ENCODE measurements at places on chromosomes 3 and 15. TPM values are rescaled to one million over a fixed set of nuclear protein-coding genes. Genes with fewer than 3 reads are reported as not detected.

RASGRF1 gene
- 1.1 TPM for total RNA-seq

DNA sequence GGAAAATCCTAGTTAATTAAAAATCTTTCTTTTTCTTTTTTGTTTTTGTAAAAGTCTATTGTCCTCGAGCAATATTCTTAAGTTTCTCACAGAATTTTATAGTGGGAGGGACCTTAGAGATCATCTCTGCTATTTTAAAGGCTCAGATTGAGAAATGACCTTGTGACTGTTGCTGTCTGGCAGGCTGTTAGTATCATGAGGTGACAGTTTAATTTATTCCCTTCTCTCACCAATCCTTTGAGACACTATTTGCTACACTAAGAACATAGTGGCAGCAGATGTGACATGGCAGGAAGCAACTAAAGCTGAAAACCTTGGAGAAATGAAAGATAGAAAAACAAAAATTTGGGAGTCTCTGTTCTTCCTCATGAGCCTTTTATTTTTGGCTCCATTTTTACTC, 24.9 kb downstream of the APPL1 start:
- no peak for DNase-seq

GRCh38 chr3:151318313-151318712, 1.7 kb upstream of the GPR87 start:
- no peak for DNase-seq

DNA sequence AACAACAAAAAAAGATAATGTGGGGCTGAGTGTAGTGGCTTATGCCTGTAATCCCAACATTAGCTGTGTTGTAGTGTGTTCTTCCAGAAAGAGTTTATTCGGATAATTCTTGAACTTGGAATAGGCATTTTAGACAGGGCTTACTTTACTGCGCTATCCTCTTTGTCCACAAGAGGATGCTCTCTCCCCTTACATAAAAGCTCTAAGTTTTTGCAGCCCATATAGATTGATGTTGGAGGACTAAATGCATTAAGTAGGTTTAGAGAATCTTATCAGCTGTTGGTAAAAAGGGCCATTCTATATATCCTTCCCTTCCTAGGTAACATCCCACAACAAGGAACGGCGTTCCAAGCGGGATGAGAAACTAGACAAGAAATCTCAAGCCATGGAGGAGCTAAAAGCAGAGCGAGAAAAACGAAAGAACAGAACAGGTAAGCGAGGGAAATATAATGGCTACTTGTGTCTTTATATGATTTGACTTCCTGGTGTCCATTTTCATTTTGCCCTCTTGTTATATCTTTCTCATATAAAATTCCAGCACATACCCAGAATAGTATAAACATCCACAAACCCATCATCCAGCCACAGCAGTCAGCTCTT, 27.8 kb upstream of the ITPKA start:
- no peak for DNase-seq

DNA sequence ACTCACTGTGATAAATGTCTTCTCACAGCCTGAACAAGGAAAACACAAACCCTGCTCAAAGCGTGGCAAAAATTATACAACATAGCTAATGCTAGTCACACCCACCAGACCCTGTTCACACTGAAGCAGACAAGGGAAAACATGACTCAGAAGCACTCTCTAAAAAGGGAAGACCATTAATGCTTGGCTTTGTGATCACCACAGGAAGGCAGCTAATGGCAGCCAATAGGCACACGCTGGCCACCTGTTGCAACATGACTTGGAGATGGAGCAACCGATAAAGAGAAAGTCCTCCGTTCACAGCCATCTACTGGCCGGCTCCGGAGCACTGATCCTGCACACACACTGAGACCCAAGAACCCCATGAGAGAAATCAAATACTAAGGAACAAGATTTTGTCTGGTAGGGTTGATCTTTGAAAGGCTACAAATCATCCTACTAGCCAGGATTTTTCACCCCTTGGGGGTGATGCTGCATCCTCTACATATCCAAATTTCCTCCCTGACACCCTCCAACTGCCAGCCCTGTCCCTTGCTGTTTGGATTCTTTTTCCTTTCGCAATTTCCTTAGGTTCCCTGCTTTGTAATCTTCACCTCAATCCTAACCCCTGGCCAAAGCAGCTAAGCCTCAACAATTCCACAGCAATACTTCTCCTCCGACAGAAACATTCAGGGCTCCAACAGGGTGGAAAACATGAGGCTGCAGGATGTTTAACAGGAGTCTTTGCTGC, 3.2 kb downstream of the ZXDC start:
- peak; percentile 21 for DNase-seq

SCN5A gene
- not detected for total RNA-seq

DNA sequence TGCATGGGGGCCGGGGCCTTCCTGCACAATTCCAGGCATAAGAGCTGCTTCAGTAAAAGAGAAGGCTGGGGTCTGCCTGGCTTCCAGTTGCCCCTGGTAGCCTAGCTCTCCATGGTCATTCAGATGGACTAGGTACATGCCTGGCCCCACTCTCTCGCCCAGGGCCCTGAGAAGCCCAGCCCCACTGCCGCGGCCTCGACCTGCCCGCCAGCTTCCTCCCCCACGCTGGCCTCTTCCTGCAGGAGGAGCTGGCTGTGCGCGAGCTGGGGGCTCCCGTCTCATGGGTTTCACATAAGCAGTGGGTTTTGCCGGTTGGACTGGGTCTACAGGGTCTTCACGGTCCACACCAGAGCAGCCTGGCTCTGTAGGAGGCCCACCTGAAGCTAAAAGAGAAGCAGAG, 3.6 kb downstream of the PRR20G start:
- no peak for DNase-seq

IL16 gene
- 52.1 TPM for total RNA-seq

GRCh38 chr15:70354346-70354905, 256.7 kb upstream of the TLE3 start:
- DNase-seq = no peak

GRCh38 chr3:191246630-191247029, 47.6 kb downstream of the OSTN start:
- no peak for DNase-seq

DNA sequence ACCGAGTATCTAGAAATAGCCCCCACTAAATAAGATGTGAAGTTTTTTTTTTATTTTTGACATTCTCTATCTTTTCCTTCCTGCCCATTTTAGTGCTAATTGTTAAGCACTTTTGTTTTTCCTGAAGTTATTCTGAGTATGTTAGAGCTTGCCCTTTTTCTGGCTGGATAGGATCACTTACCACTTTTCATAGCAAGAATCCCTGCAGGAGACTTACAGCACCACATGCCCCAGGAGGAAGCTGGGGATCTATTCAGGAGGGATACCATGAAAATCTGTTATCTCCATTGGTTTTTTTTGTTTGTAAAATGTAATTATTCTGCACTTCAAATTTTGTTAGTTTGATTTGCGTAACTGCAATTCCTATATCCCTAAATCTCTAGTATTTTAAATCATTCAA, 968.4 kb downstream of the ZPLD1 start:
- DNase-seq = no peak

AADAC gene
- total RNA-seq = 0.13 TPM

FANCD2OS gene
- not detected for total RNA-seq

- DNase-seq = no peak
Measured at GRCh38 chr3:177904621-177905020, 631.6 kb upstream of the KCNMB2 start.

DNA sequence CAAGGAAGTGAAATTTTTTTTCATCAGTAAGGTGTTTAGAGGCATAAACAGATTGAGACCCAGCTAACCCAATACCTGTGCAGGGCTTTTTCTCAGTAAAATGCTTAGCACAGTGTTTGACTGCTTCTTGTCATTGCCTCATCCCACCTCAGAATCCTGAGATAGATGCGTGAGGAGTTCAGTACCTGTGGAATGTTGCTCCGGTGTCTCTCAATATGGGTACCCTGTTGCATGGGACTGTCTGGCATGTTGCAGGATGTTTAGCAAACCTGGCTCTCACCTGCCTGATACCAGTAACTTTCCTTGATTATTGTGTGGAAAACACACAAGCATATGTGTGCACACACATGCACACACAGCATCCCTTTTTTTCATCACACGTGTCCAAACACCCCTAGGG, 128.4 kb downstream of the MCTP2 start:
- DNase-seq = no peak

PML gene
- 95.5 TPM for total RNA-seq

DNA sequence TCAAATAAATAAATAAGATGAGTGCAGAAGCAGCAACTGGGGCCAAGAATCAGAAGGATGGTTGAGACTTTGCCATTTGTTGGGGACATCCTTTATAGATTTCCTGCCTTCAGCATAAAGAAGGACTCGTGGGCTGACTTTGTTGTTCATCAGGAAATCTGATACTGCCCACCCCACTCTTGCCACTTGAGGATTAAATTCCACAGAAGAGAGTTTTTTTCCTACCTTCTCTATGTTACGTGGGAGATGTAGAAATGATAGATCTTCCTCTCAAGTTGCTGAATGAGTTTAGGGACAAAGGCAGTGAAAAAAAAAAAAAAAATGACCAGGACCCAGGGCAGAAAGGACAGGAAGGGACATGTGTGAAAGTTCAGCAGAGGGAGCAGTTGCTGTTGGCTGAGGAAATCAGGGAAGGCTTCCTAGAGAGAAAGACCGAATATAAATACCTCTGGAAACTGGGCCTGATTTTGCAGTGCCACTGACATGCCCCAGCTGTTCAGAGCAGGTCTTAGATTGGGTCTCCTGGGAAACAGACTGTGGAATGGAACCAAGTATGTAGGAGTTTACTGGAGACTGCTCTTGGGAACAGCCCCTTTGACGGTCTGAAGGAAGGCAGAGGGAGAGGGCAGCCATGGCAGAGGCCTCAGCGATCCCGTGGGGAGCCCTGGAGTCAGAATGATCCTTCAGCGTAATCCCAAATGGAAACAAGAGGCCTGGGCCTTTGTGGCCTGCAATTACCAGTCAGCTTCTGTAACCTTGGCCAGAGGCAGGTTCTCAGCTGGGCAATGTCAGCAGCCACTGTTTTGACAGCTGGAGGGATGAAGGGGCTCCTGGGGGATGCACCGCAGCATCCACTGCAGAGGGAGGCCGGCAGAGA, 50.9 kb downstream of the C3orf20 start:
- no peak for DNase-seq

LRRK1 gene
- 58.3 TPM for total RNA-seq

DNA sequence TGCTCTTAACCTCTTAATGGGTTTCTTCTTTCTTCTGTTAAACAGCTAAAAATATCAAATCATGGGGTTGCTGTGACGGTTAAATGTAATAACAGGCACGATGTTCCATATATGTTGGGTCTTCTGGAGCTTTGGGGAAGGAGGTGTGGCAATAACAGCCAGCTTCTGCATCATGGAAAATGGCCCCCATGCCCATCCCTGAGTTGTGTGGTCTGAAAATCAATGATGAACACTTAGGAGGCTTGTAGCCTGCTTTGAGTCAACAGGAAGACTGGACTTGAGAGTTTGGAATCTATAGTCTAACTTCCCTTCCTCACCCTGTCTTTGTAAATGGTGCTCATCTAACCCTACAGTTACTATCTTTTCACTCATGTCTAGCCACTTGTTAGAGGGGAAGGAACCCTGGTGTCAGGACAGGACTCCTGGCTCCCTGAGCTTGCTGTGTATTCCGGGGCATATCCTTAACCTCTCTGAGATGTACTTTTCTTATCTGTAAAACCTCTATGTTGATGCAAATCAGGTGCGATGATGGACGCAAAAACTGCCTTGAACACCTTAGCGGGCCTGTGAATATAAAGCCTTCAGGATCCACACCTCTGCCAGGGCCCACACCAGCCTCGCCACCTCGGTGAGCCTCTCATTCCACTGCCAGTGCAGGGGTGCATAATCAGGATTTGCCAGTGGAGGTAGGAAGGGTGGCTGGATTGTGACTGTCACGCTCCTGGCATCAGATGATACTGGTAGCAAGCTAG, 27.5 kb downstream of the SMAD3 start:
- no peak for DNase-seq

PRICKLE2 gene
- 1.1 TPM for total RNA-seq

CPEB1 gene
- total RNA-seq = 0.66 TPM

DNA sequence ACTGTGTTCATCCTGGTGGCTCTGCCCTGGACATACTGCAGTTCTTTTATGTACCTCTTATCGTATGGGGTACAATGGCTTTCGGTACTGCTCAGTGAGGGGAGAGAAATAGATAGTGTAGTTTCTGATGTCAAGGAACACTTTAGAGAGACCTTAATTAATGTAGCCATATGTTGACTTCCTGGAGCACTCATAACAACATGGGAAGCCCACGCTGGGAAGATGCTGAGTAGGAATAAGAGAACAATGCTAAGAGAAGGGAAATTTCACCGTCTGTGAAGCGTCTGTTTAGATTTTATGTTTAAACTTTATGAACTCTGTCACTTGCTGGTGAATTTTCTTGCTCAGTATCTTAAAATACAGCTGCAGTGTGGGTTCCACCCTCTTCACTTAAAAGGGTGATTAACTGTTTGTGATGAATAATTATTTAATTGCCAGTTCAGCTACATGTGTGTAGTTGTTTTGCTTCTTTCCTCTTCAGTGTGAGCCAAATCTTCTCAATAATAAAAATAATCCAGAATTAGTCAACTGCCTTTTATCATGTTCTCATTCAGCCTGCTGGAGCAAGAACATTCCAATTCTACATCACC, 373.1 kb upstream of the TPRG1 start:
- DNase-seq = no peak

DNA sequence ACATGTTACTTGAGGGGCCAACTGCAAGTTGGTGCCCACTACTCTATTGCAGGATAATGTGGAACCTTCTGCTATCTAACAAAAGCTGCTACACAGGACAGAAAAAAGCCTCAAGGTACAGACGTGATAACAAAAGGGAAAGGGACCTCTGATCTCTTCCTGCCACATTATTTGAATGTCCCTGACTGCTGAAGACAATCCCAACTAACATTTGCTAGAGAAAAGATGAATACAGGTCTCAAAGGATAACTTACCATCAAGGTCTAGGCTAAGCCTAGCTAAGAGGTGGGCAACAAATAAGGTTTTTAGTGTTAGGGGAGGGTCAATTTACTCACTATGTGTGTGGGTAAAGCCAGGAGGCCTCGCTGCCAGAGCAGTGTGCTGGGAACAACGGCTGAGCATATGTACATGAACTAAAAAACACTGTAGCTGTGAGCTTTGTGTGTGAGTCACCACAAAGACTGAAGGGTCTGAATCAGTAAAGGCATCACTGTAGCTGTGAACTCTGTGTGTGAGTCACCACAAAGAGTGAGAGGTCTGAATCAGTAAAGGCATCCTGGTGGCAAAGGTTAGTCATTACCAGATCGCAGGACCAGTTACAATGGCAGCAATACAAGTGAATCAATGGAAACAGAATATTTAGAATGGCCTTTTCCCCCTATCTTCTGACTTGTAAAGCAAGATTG, 111.7 kb downstream of the LMLN start:
- DNase-seq = peak; percentile 9

CISH gene
- 4.4 TPM for total RNA-seq

GRCh38 chr3:39519103-39519502, 51.6 kb downstream of the MOBP start:
- no peak for DNase-seq
